Stimulated activated CD8-positive, alpha-beta memory T cell treated with anti-CD3 and anti-CD28 coated beads, Interleukin-7, amount 100 ng/mL, for 1 hour (primary cell): ENCODE measurements at places on chromosomes 1 and 21.

- DNase-seq = peak; percentile 31
Measured at GRCh38 chr1:212630158-212630900, 21.8 kb downstream of the ATF3 start.

GRCh38 chr1:113734357-113735055 is 24.8 kb downstream of the PHTF1 start:
- no peak for DNase-seq

- DNase-seq = no peak
Measured at GRCh38 chr1:89518221-89518631, 6.4 kb upstream of the LRRC8B start.

DNA sequence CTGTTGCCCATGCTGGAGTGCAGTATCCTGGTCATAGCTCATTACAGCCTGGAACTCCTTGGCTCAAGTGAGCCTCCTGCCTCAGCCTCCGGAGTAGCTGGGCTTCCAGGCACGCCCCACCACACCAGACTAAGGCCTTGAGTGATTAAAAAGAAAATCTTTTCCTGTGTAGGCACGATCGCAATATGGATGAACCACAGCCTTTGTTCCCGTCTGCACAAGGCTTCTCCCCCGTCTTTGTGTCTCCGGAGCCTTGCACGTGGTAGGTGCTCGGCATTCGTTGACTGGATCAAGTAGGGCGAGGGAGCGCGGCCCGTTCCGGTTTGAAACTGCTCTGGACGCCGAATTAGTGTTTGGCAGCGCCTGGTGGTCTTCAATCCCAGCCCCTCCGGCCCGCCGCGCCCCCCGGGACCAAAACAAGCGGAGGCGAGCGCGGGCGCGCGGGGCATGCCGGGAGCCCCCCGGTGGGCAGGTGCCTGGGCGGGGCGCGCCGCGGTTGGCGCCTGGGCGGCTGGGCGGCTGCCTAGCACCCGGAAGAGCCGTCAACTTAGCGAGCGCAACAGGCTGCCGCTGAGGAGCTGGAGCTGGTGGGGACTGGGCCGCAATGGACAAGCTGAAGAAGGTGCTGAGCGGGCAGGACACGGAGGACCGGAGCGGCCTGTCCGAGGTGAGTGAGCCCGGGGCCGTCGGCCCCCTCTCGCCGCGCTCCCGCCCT is at the start of gene SFT2D2:
SFT2D2 (plus strand) TSS at position 529 of the 715 bp plus-strand sequence; CDS start at position 605, 76 bp downstream.
- peak; percentile 58 for DNase-seq

- no peak for DNase-seq
Measured at GRCh38 chr1:6287431-6287886, 26.6 kb upstream of the GPR153 start.

DNA sequence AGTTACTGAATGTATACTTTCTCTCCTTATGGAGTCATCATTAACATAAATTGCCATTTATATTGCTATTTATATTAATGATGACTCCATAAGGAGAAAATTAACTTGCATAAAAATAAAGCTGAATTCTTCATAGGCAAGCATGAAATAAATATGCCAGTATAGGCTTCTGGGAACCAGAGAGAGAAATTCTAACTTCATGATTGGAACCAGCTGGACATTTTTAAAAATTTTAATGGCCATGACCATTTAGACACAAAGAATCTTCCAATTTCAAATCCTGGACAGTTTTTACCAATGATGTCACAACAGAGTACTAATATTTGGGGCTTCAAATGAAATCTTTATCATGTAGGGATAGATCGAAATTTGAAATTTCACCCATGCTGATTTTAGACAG is 268.7 kb downstream of the PTGER3 start:
- no peak for DNase-seq

GRCh38 chr1:92340154-92340553 is 41.3 kb downstream of the RPAP2 start:
- no peak for DNase-seq

- DNase-seq = no peak
Measured at GRCh38 chr1:54361342-54361741, 44.9 kb downstream of the SSBP3 start.

DNA sequence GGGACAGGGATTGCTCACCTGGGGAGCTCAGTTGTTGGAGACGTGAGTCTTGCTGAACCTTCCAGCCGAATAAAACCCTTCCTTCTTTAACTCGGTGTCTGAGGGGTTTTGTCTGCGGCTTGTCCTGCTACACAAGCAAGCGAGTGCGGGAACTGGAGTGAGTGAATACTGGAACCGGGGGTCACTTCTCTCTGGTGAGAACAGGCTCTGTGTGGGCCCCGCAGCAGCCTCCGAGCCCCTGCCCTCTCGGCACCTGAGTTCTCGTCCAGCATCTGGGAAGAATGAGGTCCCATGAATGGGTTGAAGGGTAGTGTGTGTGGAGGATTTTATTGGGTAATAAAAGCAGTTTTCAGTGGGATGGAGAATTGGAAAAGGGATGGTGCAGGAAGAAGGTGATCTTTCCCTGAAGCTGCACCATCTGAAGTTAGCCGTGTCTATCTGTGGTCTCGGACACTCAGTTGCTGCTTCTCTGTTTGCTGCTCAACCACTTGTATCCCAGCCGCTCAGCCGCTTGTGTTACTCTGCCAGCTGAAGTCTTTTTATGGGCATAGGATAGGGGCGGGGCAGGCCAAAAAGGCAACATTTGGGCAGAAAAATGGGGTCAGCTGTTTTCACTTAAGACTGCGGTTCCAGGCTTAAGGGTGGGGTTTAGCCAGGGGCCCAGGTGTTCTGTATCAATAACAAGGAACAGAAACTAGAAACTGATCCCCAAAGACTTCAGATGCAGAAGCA is 450.6 kb upstream of the CAMK1G start:
- DNase-seq = no peak

DNA sequence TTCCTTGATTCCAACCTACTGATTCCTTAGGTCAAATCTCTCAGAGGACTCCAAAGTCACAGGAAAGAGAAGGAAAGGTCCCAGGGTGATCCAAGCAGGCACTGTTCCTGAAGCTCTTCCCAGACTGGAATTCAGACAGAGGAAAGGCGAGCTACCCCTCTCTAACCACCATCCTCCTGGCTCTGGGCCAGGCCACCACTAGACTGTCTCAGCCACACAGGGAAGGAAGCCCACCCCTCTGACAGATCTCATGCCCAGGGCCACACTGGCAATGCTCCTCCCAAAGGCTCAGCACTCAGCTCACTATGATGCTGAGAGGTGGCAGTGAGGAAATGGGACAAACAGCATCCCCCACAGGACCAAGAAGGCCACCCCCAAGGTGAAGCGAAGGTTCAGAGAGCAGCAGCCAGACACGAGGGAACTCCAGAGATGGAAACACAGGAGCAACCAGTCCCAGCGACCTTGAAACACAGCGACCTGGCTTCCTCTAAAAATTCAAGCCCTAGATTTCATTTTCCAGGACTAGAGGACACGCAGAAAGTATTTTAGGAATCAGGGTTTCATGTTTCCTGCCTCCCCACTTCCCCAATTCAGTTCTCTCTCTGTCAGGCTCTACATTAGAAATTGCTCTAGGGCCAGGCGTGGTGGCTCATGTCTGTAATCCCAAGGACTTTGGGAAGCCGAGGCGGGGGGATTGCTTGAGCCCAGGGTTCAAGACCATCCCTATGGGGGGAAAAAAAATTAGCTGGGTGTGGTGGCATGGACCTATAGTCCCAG is 18.8 kb downstream of the PIK3C2B start:
- no peak for DNase-seq

DNA sequence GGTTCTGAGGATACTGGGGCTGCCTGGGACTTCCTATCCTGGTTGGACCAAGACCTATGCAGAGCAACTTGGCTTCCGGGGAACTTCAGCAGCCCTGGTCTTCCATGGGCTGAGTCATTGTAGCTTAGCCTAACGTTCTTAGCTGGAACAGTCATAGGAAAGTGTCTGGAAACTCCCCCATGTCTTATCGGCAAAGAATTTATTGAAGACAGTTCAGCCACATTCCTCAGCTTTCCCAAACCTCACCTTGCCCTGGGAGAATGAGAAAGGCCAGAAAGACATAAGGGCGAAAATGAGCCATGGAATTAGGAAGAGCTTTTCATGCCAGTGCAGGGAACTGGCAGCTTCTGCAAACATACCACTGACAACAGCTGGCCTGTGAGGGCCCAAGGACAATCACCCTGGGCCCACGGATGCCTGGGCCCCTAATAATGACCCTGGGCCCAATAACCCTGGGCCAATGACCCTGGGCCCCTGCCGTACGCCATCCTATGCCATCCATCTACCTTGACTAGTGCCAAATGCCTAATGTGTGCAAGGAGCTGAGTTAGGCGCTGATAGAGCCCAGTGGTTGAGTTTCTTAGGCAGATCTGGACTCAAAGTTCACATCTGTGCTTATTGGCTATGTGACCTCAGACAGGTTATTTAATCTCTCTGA is 114.4 kb upstream of the GADD45A start:
- DNase-seq = no peak

GRCh38 chr1:34929497-34929852 is at the start of gene DLGAP3:
TSS of gene DLGAP3 (minus strand) at chr1:34929650. CDS start at chr1:34905383, 24,267 bp downstream.
- DNase-seq = no peak

GRCh38 chr21:43865540-43866259 is 677 bp downstream of the AGPAT3 start:
- DNase-seq = no peak

DNA sequence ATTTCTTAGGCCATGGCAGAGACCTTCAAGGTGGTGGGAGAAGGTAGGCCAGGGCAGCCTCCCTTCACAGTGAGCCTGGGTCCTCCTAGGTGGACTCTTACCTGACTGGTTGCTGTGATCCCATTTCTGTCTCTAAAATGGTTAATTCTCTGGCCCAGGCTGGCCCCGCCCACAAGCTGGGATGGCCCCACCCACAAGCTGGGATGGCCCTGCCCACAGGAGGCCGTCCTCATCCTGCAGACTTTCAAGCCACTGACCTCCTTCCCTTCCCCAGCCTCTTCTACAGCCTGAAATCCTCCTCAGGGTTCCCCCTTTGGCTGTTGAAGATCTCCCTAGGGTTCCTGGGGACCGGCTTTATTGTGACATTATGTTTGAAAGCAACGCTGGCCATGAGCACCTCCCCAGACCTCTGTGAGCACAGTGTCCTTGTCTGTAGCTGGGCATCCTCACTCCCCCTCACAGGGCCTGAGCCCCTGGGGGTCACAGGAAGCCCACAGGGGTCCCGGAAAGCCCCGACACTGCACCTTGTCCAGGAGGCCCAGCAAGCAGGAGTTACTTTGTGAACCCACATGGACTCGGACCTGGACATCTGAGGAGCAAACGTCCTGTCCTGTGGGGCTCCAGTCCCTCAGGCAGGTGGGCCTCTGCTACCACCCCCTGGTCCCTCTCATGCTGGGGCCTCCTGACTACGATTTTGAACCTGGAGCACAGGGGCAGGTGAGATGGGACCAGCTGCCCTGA is 621.7 kb downstream of the MATN1 start:
- DNase-seq = no peak

DNA sequence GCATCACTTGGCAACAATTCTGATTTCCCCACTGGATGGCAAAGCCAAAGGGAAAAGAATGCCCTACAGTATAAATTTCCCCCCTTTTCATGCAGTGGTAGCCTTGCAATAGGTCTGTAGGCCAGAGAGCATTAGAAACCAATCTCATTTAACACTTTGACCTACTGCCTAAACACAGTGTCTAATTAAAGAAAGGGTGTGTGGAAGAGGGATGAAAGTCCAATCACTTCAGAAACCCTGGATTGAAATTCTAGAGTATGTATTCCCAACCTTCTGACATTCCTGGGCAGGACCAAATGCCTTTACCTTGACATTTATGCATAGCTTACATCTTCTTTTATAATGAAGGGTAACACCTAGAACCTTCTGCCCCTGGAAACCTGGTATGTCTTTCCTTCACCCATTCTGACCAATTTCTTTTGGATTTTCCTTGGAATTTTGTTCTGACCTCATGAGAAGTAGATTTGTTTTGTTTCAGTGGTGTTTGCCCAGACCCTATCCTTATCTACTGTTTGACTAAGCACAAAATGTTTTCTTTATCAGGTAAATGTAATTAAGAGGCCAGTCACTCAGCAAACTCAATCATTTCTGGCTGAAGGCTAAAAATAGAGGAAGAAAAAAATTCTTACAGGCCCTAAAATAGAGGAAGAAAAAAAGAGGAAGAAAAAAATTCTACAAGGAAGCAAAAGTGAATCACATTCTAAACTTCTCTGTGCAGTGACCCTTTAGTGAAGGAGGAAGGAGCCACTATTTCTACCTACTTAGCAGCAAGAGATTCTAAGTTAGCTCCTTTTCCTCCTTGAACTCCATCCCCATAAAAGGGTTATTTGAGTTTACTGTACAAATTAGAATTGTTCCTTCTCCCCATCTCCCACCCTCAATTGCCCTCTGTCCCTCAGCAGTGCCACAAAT is 129.5 kb upstream of the DSCAM start:
- no peak for DNase-seq

- DNase-seq = no peak
Measured at GRCh38 chr1:30109853-30110252, 613.5 kb downstream of the MATN1 start.

DNA sequence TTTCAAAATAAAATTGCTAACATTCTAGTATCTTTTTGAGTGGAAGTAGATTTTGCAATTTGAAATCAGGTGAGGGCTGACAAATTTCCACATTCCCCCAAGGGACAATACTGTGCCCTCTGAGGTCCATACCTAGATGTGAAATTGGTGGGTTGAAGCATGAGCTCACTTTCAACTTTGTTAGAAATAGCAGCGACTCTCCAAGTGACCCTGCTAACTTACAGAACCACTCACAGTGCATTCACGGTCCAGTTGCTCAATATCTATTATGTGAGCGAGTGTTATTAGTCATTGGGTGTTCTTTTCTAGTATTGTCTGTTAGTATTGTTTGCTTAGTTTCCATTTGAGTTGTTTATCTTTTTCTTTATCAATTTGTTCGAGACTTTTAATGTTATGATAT is 53.6 kb upstream of the ASB17 start:
- DNase-seq = no peak

GRCh38 chr1:31701091-31701736 is 2.6 kb downstream of the COL16A1 start:
- no peak for DNase-seq

DNA sequence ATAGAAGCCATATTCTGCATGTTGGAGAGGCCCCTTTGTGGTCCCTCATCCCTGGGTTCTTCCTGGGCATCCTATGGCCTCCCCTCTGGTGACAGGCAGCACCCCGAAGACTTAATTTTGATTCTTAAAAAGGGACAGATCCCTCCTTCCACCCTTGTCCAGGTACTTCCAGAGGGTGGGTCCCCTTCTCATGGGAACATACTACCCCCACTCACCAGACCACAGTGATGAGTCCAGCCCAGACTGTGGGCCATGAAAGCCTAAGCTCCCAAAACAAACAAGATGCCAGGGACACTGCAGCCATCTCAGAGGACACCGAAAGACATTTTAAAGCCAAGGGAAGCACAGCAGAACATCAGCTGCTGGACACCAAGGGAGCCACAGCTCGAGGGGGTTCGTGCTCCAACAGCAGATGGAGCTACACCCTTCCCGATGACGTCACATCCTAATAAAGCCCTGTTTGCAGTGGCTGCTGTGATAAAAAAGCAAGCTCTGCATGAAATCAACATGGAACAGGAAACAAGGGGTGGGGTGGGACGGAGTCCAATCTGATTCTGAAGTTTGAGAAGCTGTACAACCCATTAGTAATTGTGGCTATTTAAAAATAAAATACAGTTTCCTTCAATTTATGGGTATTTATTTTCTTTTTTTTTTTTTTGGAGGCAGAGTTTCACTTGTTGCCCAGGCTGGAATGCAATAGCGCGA is 32.4 kb downstream of the GNB1 start:
- DNase-seq = no peak

GRCh38 chr1:17233675-17234320 is 15.1 kb upstream of the PADI3 start:
- no peak for DNase-seq

- no peak for DNase-seq
Measured at GRCh38 chr1:12112711-12113161, 49.6 kb downstream of the TNFRSF8 start.

GRCh38 chr1:73676186-73676585 is 521.8 kb downstream of the LRRIQ3 start:
- no peak for DNase-seq

GRCh38 chr1:116292929-116293725 is 79.9 kb upstream of the ATP1A1 start:
- DNase-seq = no peak
